Psoas muscle (tissue), 8 donors: ENCODE measurements at places on chromosomes 3 and 15.

- DNase-seq: no peak
These were observed 48.7 kb upstream of the RYK start for GRCh38 chr3:134299185-134299887.

GRCh38 chr3:114941626-114942309 lies 205.3 kb downstream of the ZBTB20 start:
- no peak for DNase-seq

- DNase-seq: no peak
These were observed 2.6 kb upstream of the XYLB start for GRCh38 chr3:38343797-38344594.

GRCh38 chr15:64586984-64587383 lies 126.6 kb downstream of the ZNF609 start:
- no peak for DNase-seq

DNA sequence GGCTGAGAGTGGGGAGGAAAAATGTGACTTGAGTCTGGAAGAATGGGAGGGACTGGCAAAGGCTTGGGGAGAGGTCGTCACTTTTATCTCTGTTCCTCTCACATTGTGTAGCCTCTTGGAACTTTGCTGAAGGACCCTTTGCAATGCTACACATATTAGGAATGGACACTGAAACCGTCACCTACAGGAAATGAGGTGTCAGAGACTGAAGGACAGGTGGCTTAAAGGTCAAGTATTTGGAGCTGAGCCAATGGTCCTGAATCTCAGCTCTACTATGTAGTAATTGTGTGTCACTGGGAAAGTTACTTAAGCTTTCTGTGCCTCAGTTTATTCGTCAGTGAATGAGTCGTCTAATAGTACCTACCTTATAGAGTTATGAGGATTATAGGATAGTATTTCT lies 14.7 kb downstream of the MCTP2 start:
- no peak for DNase-seq

DNA sequence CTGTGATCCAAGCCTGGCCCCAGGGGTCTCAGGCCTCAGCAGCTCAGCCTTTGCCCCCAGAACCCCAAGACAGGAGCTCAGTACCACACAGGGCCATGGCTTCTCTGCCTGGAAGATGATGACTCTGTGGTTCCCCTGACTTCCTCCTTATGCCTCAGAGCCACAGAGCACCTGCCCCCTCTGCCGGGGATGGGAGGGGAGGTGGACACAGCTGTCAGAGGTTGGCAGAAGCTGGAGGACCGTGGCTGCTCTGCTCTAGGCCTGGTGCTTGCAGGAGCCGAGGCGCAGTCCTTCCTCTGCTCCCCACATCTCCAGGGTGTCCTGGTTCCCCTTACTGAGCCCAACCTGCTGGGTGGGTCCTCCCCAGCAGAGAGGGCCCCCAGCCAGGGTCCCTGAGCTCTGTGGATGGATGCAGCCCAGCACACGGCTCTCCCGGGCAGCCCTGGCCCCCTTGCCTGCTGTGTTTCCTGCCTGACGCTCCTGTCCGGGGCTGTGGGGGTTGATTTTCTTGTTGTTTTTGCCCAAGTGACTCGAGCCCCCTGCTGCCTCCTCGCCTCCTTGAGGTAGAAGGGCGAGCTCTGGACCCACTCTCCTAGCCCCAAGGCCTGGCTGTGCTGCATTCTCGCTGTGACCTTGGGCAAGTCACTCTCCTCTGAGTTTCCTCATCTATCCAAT lies 36.6 kb downstream of the PSTPIP1 start:
- no peak for DNase-seq

GRCh38 chr3:161770484-161771386 lies 274.1 kb downstream of the OTOL1 start:
- DNase-seq: no peak

- no peak for DNase-seq
These were observed 31.8 kb downstream of the GPR171 start for GRCh38 chr3:151171145-151171757.

- DNase-seq: no peak
These were observed 310.0 kb downstream of the SHQ1 start for GRCh38 chr3:72538070-72538745.

DNA sequence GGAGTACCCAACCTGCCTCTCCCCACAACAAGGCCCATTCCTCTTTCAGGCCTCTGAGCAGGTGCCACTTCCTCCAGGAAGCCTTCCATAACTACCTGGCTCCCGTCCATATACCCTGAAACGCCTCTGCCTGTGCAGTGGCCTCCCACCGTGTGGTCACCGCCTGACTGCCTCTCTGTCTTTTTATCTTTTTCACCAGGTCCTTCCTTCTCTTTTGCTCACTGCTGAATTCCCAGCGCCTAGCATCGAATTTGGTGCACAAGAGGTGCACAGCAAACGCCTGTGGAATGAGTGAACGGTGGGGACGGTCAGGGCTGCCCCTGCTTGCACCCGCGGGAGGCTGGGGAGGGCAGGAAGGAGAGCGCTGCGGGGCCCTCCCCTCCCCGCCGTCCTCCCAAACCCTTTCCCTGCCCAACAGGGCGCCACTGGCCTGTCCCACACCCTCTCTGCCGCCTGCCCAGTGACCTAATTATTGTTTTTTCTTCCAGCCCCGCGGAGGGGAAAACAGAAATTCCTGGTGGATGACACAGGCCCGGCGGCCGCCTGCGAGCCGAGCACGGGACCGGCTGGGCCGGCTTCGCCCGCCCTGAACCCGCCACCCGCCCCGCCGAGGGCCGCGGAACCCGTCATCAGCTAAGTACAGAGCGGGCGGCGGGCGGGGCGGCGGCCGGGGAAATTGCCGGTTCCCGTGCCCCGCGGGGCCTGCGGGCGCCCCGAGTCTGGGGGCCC lies 140.1 kb downstream of the SMAD6 start:
- peak; percentile 91 for DNase-seq

- no peak for DNase-seq
These were observed 113.4 kb downstream of the FBLN2 start for GRCh38 chr3:13662238-13662847.

GRCh38 chr3:193982258-193982659 lies 153.7 kb upstream of the HES1 start:
- DNase-seq: peak; percentile 92

DNA sequence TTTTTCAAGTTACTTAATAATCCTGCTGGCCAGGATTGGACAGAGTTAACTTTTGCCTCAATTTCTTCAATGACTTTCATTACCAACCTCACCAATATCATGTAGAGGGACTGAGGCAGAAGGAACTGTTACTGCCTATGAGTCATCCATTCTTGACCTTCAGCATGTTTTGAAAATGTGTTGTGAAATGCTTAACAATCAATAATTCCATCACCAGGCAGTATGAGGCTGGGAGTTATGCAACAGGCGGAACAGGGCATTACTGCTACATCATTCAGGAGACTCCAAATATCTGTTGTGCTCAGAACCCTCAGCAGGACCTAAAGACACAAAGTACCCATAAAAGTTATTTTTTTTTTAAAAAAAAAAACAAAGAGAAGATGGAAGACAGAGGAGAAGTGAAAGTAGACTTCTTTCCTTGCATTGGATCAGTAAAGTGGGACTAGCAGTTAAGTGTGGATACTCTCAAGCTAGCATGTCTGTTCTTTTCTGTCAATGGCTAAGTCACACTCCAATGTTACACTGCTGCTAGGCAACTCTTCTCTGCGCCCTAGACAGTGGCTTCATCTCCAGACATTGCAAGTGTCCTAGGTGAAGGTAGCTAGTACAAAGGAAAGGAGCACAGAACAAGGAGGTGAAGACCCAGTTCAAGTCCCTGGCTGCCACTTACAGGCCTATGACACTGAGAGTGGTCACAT lies 184.9 kb upstream of the LPP start:
- DNase-seq: no peak

DNA sequence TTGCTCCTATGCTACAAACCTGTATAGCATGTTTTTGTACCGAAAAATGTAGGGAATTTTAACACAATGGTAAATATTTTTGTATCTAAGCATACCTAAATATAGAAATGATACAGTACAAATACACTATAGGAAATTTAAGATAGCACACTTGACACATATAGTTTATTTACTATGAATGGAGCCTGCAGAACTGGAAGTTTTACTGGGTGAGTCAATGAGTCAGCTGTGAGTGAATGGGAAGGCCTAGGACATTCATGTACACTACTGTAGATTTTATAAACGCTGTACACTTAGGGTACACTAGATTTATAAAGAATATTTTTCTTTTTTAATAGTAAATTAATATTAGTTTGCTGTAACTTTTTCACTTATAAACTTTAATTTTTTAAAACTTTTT lies 707.7 kb upstream of the EPHA6 start:
- DNase-seq: no peak

GRCh38 chr3:113241292-113242095 lies 30.1 kb downstream of the BOC start:
- no peak for DNase-seq

GRCh38 chr3:84967767-84968581 lies 9.2 kb downstream of the CADM2 start:
- no peak for DNase-seq

DNA sequence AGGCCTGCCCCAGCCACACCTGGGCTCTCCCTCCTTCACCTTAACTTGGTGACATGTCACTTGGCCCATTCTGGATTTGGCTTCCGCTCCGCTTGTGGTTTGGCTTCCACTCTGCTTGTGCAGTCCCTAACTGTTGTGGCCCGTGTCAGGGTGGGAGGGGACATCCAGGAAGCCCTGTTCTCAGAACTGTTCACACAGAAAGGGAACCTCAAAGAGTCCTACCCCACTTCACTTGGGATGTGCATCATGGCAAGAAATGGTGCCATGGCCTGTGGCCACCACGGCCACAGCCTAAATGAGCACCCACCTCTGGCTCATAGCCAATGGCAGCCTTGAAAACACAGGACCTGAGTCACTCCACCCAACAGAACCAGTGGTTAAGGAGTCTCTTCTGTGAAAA lies 63.4 kb downstream of the CYP19A1 start:
- no peak for DNase-seq

DNA sequence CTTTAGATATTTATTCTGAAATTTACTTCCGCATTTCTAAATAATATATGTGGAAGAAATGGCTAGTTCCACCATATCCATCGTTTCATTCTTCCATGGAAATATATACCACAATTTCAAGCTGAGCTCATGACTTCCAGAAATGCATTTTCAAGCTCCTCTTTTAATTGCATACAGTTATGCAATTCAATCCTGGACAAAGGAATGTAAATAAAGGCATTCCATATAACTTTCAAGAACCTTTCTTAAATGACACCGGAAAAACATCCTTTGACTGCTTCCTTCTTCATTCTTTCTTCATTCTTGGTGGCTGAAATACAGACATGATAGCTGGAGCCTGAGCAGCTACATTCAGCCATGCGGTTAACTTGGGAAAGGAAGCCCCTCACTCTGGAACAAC lies 185.2 kb upstream of the GADL1 start:
- no peak for DNase-seq

DNA sequence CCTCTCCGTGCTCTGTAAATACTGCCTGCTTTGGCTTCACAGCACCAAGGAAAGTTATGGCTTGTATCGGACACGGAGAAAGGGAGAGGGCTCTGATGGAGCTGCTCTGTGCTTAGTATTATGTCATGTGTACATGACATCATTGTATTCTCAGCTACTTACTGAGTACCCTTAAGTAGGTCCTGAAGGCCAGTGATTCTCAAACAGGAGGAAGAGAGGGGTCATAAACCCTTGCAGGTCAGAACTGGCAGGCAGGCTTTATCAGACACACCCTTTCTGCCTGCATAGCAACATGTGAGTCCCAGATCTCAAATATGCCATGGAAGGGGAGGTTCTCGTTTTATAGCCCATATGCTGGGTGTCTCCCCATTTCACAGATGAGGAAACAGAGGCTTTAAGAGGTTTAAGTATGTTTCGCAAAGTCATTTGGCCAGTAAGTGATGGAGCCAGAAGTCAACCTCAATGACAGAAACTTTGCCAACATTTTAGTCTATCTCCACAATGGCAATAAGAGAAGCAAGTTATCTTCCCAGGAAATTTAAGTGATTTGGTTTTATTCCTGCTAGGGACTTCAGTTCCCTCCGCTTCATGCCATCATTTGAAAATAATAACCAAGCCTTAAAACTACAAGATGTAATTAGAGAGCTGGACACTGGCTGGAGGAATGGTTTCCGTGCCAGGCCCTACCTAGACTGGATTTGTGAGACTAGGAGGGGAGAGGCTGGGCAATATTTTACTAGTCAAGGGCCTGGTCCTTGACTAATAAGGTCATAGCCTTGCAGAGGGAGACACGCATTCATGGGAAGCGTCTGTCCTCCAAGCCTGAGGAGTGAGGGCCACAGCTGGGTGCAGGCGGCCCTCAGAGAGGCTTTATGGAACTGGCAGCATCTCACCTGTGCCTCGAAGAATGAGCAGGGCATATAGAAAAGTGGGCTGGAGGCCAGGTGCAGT lies 133.0 kb downstream of the XXYLT1 start:
- no peak for DNase-seq

DNA sequence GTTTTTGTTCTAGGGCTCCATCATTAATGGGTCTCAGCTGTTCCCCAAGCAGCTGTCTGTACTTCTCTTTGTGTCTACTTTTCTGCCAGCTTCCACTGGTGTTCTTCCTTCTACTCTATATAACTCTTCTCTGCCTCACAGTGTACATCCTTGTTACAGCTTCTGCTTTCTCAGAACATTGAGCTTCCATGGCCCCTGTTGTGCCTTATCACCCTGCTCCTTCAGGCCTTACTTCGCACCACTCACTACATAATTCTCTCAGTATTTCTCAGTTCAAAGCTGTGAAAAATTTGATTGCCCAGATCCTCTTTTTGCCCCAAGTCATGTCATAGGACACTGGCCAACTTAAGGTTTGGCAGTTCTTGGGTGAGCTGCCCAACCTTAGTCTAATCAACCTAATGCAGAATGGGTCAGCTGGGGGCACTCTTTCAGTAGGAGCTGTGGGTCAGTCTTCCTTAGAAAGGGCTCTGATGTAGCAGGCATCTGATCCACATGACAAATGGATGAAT lies 28.9 kb downstream of the CSTA start:
- no peak for DNase-seq

- no peak for DNase-seq
These were observed 16.6 kb upstream of the CX3CR1 start for GRCh38 chr3:39296197-39297077.

- no peak for DNase-seq
These were observed 71.6 kb downstream of the FEM1B start for GRCh38 chr15:68349151-68349550.

DNA sequence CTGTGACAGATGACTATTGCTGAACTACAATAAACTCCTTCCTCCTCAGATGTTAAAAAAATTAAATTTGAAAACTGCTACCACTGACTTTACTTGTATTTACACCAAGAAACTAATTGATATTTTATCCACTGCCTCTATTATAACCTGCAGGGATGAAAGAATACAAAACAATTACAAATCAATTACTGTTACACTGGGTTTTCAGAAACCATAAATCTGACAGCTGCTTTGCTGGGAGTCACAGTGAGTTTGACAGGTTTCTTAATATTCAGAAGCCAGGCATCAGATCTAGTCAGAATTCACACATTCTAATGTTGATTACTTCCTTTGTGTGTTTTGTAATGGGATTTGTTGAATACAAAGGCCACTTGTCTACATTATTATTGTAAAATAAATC lies 252.6 kb upstream of the MRPL3 start:
- no peak for DNase-seq

GRCh38 chr15:101054116-101054515 lies 135.0 kb downstream of the LRRK1 start:
- no peak for DNase-seq

GRCh38 chr3:155876037-155876436 lies 5.6 kb downstream of the GMPS start:
- no peak for DNase-seq
